ENCODE measurements at places on chromosomes 2 and 18.

GRCh38 chr18:62999392-62999791 lies 284.1 kb downstream of the PHLPP1 start:
- DNase-seq: no peak

GRCh38 chr2:129180124-129180716 lies 799.2 kb upstream of the RAB6C start:
- DNase-seq: no peak

DNA sequence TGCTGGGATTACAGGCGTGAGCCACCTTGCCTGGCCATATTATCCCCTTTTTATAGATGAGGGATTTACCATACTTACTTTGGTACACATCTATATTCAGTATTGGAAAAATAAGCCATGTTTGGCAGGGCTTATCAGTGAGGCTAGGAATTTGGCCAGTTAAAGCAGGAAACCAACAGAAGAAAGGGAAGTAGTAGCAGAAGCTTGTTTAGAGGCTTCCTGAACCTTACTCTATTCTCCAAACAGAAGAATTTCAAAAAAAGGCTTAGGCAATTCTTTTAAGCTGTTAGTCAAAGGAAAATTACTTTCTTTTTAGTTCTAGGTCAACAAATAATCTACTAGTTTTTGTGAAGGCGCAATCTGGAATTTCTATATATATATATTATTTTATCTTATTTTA lies 3.2 kb upstream of the GLS start:
- DNase-seq: no peak

GRCh38 chr2:138060301-138060635 lies 96.0 kb downstream of the HNMT start:
- no peak for DNase-seq

GRCh38 chr2:64932371-64933216 lies 56.6 kb upstream of the SLC1A4 start:
- DNase-seq: no peak

DNA sequence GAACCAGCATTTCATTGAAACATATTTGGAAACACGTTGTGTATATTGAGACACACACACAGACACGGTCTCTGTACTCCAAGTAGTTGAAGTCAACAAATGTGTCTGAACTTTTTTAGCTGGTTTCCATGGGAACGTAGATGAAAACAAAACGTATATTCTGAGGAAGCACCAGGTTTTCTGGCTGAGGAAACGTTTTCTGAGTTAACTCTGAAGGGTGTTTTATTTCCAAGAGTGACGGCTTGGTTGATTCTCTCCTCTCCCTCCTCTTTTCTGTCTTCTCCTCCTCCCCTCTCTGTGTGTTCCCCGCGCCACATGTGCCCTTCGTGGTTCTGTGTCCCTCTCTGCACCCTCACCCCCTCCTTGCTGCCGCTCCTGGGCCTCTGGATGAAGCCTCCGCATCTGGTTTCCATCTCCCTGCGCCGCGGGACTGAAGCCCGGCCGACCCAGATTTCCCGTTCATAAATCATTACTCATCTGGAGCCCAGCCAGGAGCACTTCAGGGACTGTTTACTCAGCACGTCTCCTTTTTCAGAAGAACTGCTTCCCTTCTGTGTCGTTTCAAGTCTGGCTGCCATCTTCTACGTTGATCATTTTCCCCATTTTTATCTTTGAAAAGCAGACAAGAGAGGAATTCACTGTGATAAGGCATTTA lies 122.7 kb downstream of the COL6A3 start:
- DNase-seq: peak; percentile 53

- peak; percentile 53 for DNase-seq
Measured at GRCh38 chr2:236343400-236344161, 79.4 kb upstream of the ASB18 start.

GRCh38 chr2:174337337-174338146 lies 2.8 kb downstream of the SP9 start:
- peak; percentile 58 for DNase-seq

- peak; percentile 61 for DNase-seq
Measured at GRCh38 chr2:112182581-112183034, 44.4 kb downstream of the FBLN7 start.

GRCh38 chr2:120716641-120717585 lies 18.8 kb upstream of the GLI2 start:
- no peak for DNase-seq

- no peak for DNase-seq
Measured at GRCh38 chr2:223989206-223989855, 32.1 kb downstream of the MRPL44 start.

GRCh38 chr2:173589604-173590275 lies 235.1 kb downstream of the CDCA7 start:
- no peak for DNase-seq

GRCh38 chr18:42860011-42860410 lies 255.5 kb downstream of the RIT2 start:
- DNase-seq: no peak

DNA sequence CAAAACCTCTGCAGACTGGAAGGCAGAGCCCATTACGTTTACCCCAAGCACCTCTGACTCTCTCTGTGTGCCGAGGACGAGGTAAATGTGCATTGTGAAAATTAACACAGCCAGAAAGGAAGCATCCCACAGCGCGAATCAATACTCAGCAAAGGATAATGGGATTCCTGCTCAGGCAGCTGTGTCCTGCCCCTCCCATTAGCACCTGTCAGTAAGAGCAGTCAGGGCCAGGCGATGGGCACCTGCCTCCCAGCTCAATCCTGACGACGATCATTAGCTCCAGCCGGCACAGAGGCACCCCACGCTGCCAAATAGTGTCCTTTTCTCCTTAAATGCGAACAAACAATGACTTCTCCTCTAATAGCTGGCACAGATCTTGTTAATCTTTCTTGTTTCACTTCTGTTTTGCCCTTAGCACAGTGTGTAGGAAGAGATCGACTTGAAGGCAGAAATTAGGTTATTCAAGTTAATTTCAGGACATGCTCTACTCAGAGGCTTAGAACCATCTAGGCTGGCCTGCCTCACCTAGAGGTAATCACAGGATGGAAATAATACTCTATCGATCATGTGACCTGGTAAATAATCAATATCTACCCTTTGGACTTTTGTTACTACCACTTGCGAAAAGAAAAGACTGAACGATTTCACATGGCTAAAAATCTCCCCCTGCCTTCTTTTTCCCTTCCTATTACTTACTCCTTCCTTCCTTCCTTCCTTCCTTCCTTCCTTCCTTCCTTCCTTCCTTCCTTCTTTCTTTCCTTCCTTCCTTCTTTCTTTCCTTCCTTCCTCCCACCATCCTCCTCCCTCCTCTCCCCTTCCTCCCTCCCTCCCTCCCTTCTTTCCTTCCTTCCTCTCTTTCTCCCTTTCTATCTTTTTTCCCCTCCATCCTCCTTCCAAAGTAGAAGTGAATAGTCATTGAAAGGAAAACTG lies 487.9 kb upstream of the ID2 start:
- no peak for DNase-seq

DNA sequence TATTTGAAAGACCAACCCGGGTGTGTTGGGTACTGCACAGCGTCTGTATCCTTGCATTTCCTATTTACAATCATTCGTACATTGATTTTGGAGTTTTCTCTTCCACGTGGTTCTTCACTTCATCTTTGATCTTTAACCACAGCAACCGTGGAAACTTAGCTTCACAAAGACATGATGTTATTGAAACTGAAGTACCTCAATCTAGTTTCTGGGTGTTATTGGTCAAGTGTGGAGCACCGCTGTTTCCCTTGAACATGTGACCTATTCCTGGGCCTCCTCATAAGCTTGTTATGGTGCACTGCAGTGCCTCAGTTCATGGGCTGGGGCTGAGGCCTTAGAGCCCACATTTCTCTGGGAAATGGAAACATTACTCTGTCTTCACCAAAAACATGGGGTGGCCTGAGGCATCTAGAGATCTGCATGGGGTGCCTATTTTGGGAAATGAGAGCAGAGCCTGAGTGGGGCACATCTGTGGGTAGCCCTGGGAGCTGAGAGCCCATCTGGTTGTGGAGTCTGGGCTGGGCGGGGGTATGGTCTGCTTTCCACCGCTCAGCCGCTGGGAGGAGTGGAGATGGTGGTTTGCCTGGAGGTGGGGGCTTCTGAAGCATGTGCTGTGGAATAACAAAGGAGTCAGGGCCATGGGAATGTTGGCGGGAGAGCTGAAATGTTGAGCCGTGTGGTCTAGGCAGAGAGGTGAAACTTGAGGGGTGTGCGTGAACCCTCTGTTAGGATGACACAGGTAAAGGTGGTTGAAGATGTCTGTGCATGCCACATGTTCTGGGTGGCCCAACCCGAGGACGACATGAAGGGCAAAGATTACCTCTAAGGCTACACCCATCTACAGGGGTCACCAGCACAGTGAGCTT lies 37.4 kb downstream of the ZNF236 start:
- peak; percentile 49 for DNase-seq

DNA sequence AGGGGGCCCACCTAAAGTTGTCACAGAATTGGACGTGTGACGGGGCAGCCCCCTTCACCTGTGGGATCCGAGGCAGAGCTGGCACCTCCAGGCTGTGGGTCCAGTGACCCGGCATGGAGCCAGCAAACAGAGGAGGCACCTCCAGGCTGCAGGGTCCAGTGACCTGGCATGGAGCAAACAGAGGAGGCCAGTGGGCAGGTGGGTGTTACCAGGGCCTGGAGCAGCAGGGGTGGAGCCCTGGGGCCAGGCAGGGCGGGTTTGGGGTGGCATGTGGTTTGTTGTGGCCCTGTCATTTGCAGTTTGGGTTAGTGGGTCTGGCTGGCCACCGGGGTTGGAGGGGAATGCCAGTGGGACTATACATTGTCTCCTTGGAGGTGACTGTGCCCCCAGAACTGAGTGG lies 68.2 kb downstream of the HPCAL1 start:
- no peak for DNase-seq

DNA sequence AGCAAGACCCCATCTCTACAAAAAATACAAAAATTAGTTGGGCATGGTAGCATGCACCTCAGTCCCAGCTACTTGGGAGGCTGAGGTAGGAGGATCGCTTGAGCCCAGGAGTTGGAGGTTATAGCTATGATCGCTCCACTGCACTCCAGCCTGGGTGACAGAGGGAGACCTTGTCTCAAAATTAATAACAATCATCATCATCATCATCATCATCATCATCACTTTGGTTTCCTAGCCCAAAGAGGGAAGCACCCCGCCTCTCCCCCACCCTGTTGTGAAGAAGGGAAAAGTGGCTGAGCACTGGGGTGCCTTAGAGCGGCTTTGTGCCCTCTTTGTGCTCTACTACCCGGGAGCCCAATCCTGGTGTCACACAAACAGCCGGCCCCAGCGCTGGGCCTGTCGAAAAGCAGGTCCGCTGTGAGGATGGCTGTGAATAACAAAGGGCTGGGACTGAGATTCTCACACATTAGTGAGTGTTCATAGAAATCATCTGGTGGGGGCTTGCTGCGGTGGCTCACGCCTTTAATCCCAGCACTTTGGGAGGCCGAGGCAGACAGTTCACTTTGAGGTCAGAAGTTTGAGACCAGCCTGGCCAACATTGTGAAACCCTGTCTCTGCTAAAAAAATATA lies 42.6 kb upstream of the ASXL2 start:
- DNase-seq: no peak

DNA sequence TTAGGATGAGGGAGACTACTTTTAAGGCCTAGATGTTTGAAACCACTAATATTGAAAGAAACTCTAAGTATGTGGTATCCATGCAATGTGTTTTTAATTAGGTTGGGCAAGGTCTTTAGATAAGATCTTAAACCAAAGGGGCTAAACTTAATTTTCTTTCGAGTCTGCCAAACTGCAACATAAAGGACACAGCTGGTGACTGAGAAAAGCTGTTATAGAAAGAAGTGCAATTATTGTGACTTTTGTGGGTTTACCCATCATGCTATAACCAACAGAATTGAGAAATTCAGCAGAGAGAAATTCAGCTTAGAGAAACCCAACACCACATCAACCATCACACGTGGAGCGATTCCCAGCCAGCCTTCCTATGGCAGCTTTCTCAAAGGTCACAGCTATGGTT lies 119.5 kb upstream of the LMAN1 start:
- DNase-seq: no peak

GRCh38 chr2:194095359-194095758 lies 1561.7 kb upstream of the SLC39A10 start:
- no peak for DNase-seq

DNA sequence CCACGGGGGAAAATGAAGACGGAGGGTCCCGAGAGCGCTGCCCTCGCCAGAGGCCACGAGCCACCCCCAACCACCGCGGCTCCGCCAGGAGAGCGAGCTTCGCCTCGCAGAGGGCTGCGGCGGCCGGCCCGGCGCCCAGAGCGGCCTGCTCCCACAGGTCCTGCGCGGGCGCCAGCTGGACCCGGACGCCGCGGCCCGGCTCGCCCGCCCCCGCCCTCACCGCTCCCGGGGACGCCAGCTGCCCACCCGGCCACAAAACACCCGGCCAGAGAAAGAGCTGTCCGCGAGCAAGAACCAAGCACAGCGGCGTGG lies 709 bp downstream of the PTPN2 start:
- no peak for DNase-seq

- DNase-seq: peak; percentile 70
Measured at GRCh38 chr2:7044253-7045250, 127.3 kb downstream of the RNF144A start.

DNA sequence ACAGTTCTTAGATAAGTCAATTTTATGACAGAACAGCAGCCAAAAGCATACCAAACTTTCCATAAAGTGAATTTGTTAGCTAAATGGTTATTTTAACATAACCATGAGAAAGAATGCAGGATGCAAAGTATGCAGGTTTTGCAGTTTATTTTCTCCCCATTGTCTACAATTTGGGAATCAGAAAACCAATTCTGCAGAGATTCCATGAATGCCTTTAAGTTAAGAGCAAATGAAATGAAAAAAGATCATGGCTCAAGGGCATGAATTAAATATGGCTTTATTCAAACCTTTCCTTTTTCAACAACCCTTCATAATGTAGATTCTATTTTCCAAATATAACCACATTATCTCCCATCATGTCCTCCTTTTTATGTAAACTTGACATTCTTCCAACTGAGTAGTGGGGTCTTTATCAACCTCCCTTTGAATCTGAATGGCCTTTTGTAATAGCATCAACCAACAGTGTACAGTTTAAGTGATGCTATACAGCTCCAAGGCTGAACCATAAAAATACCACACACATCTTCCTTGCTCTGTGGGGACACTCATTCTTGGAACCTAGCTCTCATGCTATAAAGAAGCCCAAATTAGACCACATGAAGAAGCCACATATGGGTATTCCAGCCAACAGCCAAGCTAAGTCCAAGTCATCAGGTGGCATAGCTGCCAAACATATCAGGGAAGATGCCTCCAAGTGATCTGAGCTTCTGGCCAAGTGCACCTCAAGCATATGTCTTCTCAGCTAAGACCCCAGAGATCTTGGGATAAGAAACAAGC lies 49.8 kb downstream of the PIAS2 start:
- no peak for DNase-seq

GRCh38 chr2:196404276-196404675 lies 232.9 kb upstream of the STK17B start:
- no peak for DNase-seq

DNA sequence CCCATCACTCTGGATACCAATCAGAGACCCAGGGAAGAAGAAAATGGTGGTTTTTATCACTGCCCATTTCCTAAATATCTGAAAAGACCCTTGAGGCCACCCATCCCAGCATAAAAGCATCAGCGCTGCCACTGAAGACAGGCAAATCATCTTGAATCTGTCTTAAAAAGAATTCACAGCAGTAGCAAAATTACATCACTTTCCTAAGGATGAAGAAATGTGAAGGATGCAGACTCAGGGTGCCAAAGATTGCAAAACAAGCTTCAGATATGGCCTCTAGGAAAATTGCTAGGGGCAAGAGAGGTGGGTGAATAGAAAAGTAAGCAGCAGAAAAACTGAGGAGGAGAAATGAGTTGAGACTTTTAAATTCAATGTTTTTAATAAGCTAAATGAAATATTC lies 70.0 kb downstream of the SLC25A12 start:
- DNase-seq: no peak

GRCh38 chr18:515838-516237 lies 15.3 kb upstream of the COLEC12 start:
- no peak for DNase-seq

GRCh38 chr2:240431271-240431660 lies 4.2 kb upstream of the GPC1 start:
- DNase-seq: no peak
